ENCODE measurements at places on chromosomes 3 and 15. TPM values are rescaled to one million over a fixed set of nuclear protein-coding genes. Genes with fewer than 3 reads are reported as not detected.

CCR5 gene
- total RNA-seq = 0.40 TPM

CHRNB4 gene
- not detected for total RNA-seq

GRCh38 chr3:109553591-109554371 is 216.4 kb upstream of the DPPA4 start:
- H3K27me3 ChIP-seq = no peaks in the 10 kb centered on the region
- no peak for DNase-seq
- no peak overlapping the region for H3K27ac ChIP-seq
- no peak overlapping the region for H3K4me3 ChIP-seq
- H3K4me1 ChIP-seq = no peaks in the 10 kb centered on the region
- no peaks in the 10 kb centered on the region for H3K36me3 ChIP-seq

FANCD2OS gene
- total RNA-seq = not detected

DNA sequence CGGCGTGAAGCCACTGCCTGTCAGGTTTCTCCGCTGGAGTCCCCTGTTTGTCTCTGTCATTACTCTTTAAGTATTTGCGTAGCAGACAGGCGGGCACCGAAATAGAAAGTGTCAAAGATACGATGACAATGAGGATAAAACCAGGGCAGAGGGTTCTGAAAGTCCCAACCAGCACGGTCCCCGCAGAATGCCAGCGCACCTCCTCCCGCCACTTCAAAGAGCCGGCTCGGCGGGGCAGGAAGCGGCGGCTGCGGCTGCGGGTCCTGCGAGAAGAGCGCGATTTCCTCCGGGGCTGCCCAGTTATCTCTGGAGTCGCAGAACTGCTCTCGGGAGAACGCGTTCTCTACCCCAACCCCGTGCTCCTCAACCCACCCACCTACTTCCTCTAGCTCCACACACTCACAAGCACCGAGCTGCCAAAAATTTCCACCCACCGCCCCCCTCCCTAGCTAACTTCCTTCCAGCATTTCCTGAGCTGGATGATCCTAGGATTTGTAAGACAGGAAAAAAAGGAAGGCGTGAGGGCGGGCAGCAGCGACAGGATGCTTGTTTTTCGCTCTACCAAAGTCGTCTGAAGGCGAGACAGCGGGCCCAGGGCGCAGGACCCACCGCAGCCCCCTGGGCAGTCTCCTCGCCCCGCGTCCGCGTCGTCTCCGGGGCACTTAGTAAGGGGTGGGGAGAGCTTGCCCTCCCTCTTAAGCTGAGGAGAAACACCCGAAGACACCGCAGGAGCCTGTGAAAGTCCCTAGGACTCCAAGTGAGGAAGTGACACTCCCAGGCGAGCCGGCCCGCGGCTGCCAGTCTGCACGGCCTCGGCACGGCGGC is at the start of gene ARHGAP31:
Gene ARHGAP31, plus strand, starts transcription at position 513 of the 825 bp plus-strand sequence. CDS start 522 bp downstream, outside the sequence.
- H3K27ac ChIP-seq = peak within 1 kb of the TSS; percentile 97
- H3K4me1 ChIP-seq = peaks cover 40% of the 10 kb centered on the region
- no peaks in the 10 kb centered on the region for H3K27me3 ChIP-seq
- H3K36me3 ChIP-seq = no peaks in the 10 kb centered on the region

- no peaks in the 10 kb centered on the region for H3K4me1 ChIP-seq
- no peaks in the 10 kb centered on the region for H3K27me3 ChIP-seq
- H3K36me3 ChIP-seq = no peaks in the 10 kb centered on the region
- no peak overlapping the region for H3K27ac ChIP-seq
- no peak for DNase-seq
- H3K4me3 ChIP-seq = no peak overlapping the region
These were observed 365.6 kb downstream of the SV2B start for GRCh38 chr15:91465696-91466095.

- H3K36me3 ChIP-seq = no peaks in the 10 kb centered on the region
- H3K27me3 ChIP-seq = no peaks in the 10 kb centered on the region
These were observed 602.3 kb upstream of the SUCLG2 start for GRCh38 chr3:68256635-68257223.

DNA sequence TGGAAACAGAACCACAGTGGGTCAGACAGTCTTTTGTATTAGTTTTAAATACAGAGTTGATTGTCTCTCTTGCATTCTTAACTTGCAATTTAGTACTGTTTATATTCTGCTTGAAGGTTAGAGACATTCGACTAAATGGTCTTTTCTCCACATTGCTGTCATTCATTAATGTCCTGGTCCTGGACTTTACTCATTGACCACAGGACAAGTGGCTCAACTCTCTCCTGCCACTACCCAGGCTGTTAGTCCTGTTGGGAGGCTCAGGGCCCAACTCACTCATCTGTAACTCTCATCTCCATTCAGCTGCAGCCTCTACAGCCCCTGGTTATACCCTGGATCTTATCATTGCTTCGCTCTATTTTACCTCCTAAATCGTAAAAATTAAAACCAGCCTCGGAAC is 427.4 kb downstream of the LPP start:
- no peak for DNase-seq
- no peaks in the 10 kb centered on the region for H3K4me1 ChIP-seq

- no peaks in the 10 kb centered on the region for H3K4me1 ChIP-seq
- H3K27me3 ChIP-seq = no peaks in the 10 kb centered on the region
- H3K36me3 ChIP-seq = no peaks in the 10 kb centered on the region
- H3K4me3 ChIP-seq = no peak overlapping the region
- no peak for DNase-seq
These were observed 72.8 kb upstream of the RBM5 start for GRCh38 chr3:50015918-50016317.

ESYT3 gene
- 25.1 TPM for total RNA-seq

- H3K36me3 ChIP-seq = no peaks in the 10 kb centered on the region
- no peaks in the 10 kb centered on the region for H3K4me1 ChIP-seq
- H3K4me3 ChIP-seq = no peak overlapping the region
- no peak overlapping the region for H3K27ac ChIP-seq
These were observed 154.6 kb downstream of the ADAM10 start for GRCh38 chr15:58594898-58595297.

DNA sequence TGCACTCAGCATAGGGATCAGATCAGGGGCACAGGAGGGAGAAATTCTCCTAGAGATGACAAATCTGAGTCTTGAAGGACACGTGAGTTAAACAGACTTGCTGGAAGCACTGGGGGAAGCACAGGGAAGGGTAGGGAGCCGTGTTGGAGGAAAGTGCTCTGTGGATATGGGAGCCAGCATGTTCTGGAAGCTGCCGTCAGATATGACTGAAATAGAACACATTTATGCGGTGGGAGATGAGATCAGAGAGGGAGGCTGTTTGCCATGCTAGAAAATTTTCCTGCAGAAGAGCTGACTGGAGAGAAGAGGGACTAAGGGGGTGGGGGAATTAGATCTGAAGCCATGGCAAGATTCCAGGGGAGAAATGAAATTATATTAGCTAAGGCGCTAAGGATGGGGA is 1.8 kb downstream of the TAMM41 start:
- no peak for DNase-seq
- H3K36me3 ChIP-seq = no peaks in the 10 kb centered on the region
- H3K27ac ChIP-seq = no peak overlapping the region
- H3K4me1 ChIP-seq = peaks cover 11% of the 10 kb centered on the region

DNA sequence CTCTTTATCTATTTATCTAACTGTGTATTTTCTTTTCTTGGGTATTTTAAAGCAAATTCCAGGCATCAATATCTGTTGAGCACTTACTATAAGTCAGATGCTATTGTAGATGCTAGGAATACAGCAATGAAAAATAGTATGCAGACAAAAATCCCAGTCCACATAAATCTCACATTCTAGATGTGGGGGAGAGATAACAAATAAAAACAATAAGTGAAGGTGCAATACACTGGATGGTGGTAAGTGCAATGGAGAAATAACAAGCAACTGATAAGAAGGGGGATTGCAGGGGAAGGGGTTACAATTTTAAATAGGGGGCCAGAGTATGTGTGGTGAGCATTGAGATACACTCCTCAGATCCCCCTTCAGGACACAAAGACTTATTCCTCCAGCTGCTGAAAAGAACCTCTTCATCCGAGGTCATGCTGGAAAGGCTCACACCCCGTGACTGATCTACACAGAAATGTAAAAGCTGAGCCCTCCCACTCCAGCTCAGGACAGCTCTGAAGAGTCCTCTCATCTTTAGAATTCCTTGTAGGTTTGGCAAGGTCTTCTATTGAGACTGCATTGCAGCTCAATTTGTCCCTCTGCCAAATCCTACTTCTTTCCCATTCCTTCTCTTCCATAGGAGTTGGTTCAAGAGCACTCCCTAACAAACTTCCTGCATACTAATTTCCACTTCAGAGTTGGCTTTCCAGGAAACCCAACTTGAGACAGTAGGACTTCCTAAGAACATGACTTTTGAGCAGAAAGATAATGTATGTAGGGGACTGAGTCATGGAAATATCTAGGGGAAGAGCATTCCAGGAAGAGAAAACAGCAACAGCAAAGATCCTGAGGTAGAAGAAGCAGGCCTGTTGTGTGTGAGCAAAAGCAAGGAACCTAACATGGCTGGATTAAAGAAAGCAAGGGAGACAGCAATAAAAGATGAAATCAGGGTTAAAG is 8.1 kb upstream of the SCG3 start:
- H3K27me3 ChIP-seq = no peaks in the 10 kb centered on the region
- H3K27ac ChIP-seq = no peak overlapping the region
- no peaks in the 10 kb centered on the region for H3K36me3 ChIP-seq
- H3K4me1 ChIP-seq = no peaks in the 10 kb centered on the region
- no peak for DNase-seq
- no peak overlapping the region for H3K4me3 ChIP-seq

- no peak overlapping the region for H3K27ac ChIP-seq
- no peaks in the 10 kb centered on the region for H3K4me1 ChIP-seq
These were observed 82.5 kb downstream of the PEX5L start for GRCh38 chr3:179953993-179954870.

- H3K27ac ChIP-seq = no peak overlapping the region
- peaks cover 29% of the 10 kb centered on the region for H3K4me1 ChIP-seq
- no peaks in the 10 kb centered on the region for H3K36me3 ChIP-seq
- H3K27me3 ChIP-seq = no peaks in the 10 kb centered on the region
- no peak overlapping the region for H3K4me3 ChIP-seq
These were observed 43.4 kb downstream of the TSC22D2 start for GRCh38 chr3:150451329-150452048.

GRCh38 chr3:53813876-53814275 is 32.3 kb downstream of the CHDH start:
- H3K4me1 ChIP-seq = peaks cover 7% of the 10 kb centered on the region
- H3K27me3 ChIP-seq = no peaks in the 10 kb centered on the region
- no peaks in the 10 kb centered on the region for H3K36me3 ChIP-seq
- no peak overlapping the region for H3K4me3 ChIP-seq

DNA sequence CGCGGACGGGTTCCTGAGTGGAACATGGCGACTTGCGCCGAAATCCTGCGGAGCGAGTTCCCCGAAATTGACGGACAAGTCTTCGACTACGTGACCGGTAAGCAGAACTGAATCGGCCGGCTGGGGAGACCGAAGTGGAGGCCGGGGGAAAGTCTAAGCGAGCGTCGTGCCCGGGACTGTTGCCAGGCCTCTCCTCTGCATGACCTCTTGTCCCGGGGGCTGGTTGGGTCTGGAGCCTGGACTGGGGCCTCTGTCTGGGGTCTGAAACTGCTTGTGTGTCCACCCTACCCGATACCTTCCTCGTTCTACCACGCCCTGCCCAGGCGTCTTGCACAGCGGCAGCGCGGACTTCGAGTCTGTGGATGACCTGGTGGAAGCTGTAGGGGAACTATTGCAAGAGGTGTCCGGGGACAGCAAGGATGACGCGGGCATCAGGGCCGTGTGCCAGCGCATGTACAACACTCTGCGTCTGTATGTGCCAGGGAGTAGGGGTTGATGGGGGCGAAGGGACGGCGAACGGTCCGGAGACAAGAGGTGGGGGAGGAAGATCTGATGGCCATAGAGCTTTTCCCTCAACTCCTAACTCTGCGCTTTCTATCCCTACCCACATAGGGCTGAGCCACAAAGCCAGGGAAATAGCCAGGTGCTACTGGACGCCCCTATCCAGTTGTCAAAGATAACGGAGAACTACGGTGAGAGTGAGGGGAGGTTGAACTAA is at the start of gene ABCF3:
Gene ABCF3, plus strand, starts transcription at position 16 of the 718 bp plus-strand sequence. Its CDS starts 9 bp downstream, at position 25.
- H3K36me3 ChIP-seq = peaks cover 49% of the 10 kb centered on the region
- peak within 1 kb of the TSS; percentile 46 for H3K4me3 ChIP-seq
- no peaks in the 10 kb centered on the region for H3K27me3 ChIP-seq
- H3K27ac ChIP-seq = peak within 1 kb of the TSS; percentile 74
- no peak for DNase-seq

SH3GL3 gene
- total RNA-seq = not detected

GRCh38 chr3:57569859-57570450 is 13.9 kb downstream of the PDE12 start:
- peaks cover 34% of the 10 kb centered on the region for H3K36me3 ChIP-seq
- no peak overlapping the region for H3K27ac ChIP-seq

DNA sequence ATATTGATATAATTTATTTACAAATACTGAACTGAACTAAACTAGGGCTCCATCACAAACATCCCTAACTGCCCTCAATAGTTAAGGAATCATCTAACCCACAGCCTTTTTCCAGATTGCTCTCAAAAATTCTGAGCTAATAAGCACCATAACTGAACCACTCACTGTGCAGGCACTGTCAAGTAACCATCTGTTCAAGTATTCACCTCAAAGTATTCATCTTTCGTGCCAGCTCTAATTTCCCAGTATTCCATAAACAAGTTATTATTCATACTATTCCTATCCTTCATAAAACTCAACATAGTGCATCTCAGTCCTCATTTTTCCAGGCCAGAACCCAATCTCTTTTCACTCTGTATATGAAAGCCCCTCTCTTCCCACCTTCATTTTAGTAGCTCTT is 41.1 kb downstream of the THBS1 start:
- no peaks in the 10 kb centered on the region for H3K36me3 ChIP-seq
- no peak overlapping the region for H3K4me3 ChIP-seq
- no peaks in the 10 kb centered on the region for H3K4me1 ChIP-seq
- DNase-seq = no peak

GPR160 gene
- 17.5 TPM for total RNA-seq

HTR3E gene
- total RNA-seq = not detected

GRCh38 chr3:114144909-114145688 is 33.8 kb downstream of the DRD3 start:
- H3K36me3 ChIP-seq = no peaks in the 10 kb centered on the region
- no peak overlapping the region for H3K27ac ChIP-seq
- H3K27me3 ChIP-seq = no peaks in the 10 kb centered on the region
- no peak for DNase-seq
- H3K4me1 ChIP-seq = no peaks in the 10 kb centered on the region

GABRR3 gene
- not detected for total RNA-seq

DNA sequence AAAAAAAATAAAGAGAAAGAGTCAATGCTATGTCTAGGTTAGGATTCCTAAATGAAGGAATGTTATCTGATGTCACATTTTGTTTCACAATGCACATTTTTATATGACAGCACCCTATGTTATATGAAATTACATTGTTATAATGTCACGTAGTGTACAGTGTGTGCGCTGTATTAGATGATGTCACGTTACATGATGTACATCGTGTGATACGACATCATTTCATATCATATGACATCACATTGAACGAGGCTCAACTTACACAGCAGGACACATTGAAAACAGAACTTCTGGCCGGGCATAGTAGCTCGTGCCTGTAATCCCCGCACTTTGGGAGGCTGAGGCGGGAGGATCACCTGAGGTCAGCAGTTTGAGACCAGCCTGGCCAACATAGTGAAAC is 150.0 kb downstream of the OCA2 start:
- no peaks in the 10 kb centered on the region for H3K27me3 ChIP-seq
- H3K36me3 ChIP-seq = peaks cover 3% of the 10 kb centered on the region
- H3K27ac ChIP-seq = no peak overlapping the region
- DNase-seq = no peak
- no peak overlapping the region for H3K4me3 ChIP-seq
- H3K4me1 ChIP-seq = no peaks in the 10 kb centered on the region

CSPG5 gene
- 1.8 TPM for total RNA-seq

- no peak for DNase-seq
- no peaks in the 10 kb centered on the region for H3K27me3 ChIP-seq
- H3K4me1 ChIP-seq = no peaks in the 10 kb centered on the region
- H3K36me3 ChIP-seq = no peaks in the 10 kb centered on the region
- H3K27ac ChIP-seq = no peak overlapping the region
These were observed 9.8 kb downstream of the SLC24A1 start for GRCh38 chr15:65631503-65631902.

GRCh38 chr3:14957153-14957552 is 9.8 kb downstream of the NR2C2 start:
- H3K4me1 ChIP-seq = no peaks in the 10 kb centered on the region
- DNase-seq = no peak
- H3K27ac ChIP-seq = no peak overlapping the region
- no peaks in the 10 kb centered on the region for H3K36me3 ChIP-seq
